ENCODE measurements at places on chromosomes 13 and 19.

- DNase-seq, result no peak
These were observed 607.4 kb downstream of the EFNB2 start for GRCh38 chr13:105928048-105928447.

DNA sequence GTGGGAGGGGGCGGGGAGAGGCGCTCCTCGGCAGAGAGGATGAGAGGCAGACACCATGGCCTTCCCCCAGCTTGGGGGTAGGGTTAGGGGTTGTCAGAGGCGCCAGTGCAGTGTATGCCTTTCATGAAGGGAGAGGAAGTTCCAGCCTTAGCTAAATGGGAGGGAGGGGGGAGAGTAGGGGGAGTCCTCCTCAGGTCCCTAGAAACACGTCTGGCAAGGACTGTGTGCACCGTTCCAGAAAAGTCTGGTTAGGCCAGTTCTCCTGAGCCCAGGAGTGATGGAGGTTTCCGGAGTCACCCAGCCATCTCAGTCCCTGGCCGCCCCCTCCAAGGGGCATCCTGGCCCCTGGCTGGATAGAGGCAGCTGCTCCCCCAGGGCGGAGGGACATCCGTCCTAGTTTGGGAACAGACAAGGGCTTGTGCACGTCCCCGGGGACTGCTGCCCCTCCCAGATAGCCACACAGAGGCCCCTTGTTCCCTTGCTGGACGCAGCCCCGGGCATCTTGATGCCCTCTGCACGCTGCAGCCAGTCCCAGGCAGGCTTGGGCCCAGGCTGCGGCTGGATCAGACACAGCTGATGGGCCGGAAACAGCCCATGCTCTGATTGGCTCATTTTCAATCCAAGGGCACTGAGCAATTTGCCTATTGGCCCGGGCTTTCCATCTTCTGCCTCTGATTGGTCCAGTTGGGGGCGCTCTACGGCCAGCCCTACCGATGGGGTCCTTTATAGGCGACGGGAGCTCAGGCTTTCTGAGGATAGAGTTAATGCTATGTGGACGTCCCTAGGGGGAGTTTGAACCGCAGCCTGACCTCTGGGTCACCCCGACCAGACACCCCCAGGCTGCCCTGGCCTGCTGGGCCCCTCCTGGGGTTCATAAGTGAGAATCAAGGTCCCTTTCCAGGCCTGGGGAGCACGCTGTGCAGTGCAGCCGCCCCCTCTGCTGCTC is 3.8 kb downstream of the S1PR2 start:
- DNase-seq, result no peak

DNA sequence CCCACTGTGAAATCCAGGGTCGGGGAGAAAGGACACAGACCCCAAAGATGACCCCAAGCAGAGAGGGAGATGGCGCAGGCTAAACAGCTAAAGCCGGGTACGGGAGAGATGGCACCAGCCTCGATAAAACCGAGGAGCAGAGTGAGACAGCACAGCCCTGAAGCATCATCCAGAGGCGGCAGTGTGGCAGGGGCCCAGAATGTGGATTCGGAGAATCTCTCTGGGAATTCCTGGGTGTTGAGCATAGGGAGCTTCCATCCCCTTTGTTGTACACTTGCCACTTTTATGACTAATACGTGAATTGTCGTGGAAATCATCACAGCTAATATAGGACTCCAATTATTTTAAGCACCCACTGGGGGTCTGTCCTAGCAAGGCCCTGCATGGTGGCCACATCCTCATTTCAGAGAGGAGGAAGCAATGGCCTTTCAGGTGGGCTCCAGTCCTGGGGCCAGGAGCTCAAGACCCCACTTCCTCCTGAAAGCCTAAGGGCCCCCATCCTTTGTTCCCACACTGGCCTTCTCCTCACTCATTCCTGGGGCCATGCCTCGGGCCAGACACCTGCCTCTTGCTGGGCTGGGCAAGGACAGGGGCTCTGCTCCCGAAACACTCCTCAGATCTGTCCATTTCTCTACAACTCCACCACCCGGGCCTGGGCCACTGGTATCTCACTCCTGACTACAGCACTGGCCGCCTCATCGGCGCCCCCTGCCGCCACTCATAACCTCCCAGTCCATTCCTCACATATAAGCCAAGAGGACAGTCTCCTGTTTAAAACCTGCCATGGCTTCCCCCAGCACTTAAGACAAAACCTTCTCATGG is 29.3 kb upstream of the ATP1A3 start:
- DNase-seq, result no peak

DNA sequence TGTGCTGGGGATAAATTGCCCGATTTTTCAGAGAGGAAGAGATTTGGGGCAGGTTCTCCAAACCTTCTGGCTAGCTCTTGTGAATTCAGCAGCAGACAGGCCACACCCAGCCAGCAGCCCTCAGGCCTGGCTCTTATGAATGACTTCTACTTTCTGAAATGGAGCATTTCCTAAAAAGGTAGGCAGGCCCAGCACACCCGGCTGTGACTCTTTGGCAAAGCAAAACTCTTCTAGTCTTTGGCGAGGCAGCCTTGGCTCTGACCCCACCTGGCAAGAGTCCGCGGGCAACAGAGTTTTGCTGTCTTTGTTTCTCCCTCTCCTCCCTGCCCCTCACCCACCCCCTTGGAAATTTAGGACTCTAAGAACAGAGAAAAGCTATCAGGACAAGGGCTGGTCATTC is 221.2 kb downstream of the ZNF536 start:
- no peak for DNase-seq

GRCh38 chr13:26967119-26968038 is 204.2 kb downstream of the USP12 start:
- DNase-seq, result no peak

All from stimulated activated CD8-positive, alpha-beta memory T cell treated with anti-CD3 and anti-CD28 coated beads, Interleukin-12 subunit alpha, Interleukin-12 subunit beta, amount 100 ng/mL, for 4 hours (primary cell).